Activated CD8-positive, alpha-beta T cell treated with anti-CD3 and anti-CD28 coated beads, Interleukin-2, amount 10 ng/mL, durations not matched to agents 7 days and 5 days (primary cell): ENCODE measurements at places on chromosomes 2 and 18.

DNA sequence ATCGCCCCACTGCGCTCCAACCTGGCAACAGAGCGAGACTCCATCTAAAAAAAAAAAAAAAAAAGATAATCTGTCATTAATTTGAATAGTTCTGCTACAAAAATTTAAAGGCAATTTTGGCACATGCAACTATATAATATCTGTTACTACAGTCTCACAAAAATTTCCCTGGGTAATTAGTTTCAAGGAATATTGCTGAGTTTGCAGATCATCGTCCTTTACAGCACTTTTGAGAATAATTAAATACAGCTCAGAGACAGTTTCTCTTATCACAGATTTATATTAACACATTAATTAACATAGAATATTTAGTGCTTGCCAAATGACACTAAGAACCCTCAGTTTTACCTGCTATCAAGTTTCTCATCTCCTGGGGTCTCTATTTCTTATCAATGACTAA, 540.4 kb upstream of the ZNF804A start:
- no peak for DNase-seq

GRCh38 chr2:239142806-239143205, 258.0 kb downstream of the HDAC4 start:
- DNase-seq: no peak

DNA sequence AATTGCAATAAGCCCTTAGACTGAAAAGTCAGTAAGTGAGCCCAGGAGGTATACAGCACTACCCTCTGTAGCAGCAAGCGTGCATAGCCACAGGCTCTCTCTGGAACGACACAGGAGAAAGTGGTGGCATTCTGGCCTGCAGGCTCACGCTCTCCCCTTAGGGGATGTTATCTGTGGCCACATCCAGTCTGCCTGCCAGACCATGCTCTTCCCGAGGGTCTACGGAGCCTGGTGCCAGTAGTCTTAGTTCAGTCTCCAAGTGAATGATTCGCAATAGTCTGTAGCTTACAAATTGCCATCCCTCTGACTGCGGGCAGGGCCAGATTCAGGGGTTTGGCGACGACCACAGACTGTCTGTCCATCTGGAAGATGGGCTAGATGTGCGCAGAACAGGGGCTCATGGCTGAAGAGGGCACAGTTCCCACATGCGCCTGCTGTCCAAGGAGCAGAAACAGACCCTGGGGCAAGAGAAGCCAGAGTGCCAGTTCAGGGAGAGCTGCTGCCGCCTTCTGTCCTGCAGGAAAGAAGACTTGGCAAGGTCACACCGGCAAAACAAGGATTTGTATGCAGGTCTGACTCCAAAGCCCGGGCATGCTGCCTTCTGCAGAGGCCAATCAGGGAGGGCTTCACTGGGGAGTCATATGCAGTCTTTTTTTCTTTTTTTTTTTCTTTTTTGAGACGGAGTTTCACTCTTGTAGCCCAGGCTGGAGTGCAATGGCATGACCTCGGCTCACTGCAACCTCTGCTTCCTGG, 3.5 kb upstream of the KLF11 start:
- no peak for DNase-seq

GRCh38 chr18:7190547-7191156, 40.2 kb upstream of the LRRC30 start:
- DNase-seq: no peak

- no peak for DNase-seq
Observed at GRCh38 chr2:120990451-120990871, 254.8 kb downstream of the GLI2 start.

DNA sequence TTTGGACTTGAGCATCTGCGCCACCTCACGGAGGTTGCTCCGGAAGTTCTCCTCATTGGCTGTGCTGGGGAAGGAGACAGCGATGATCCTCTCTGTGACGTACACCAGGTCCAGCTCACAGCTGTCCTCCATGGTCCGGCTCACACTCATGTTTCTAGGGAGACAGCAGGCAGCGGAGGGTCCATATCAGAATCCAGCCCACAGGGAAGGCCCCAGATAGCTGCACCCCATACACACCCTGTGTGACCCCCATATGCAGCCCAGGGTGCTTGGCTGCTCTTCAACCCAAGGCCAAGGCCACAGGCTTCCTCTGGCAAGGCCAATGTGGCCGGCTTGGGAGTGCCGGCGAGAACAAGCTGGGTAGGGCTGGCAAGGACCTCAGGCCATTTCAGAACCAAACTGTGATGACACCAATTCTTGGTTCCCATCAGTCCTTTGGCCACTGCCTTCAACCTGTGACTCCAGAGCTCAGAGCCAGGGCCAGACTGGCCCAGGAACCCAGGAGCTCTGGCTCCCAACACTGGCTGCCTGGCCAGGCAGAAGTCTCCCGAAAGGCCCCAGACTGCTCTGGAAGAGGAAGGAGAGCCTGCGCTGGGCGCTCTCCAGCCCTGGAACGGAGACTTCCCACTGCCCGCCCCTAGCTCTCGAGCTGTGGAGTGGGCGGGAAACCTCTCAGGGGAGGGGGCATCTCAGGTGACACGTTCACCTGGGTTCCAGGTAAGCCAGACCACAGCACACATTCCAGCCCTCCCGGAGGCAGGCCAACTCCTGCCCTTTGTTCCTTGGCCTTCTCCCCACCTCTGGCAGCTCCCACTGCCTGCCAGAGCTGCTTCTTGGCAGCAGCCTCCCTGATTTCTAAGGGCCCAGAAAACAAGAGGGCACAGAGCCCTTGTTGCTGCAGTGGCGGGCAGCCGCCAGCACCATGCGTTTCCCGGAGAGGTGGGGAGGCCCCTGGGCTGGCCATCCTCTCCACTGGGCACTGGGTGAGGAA, 104.7 kb downstream of the TNS1 start:
- no peak for DNase-seq

GRCh38 chr2:10405448-10405847, 42.7 kb downstream of the ODC1 start:
- DNase-seq: no peak

GRCh38 chr18:42477267-42477666, 522.2 kb downstream of the PIK3C3 start:
- no peak for DNase-seq

DNA sequence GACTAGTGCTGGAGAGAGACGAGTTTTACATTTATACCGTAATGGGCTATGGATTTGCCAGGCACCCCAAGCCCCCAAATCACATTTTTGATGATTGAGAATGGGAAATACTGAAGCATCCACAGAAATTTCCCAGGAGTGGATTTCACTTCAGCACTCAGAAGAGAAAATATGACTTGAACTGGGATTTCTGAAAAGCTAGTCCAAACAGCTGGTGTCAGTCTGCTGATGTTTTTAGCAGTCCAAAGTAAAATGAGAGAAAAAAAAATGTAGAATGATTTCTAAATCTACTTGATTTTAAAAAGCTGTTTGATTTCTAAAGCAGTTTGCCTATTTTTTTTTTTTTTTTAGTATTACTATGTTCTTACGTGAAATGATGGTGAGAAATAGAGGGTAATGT, 105.0 kb downstream of the PLEKHM3 start:
- no peak for DNase-seq

- DNase-seq: no peak
Observed at GRCh38 chr2:232350804-232351685, 27.5 kb upstream of the ALPP start.

GRCh38 chr2:149271575-149271974, 58.8 kb upstream of the LYPD6 start:
- DNase-seq: no peak

DNA sequence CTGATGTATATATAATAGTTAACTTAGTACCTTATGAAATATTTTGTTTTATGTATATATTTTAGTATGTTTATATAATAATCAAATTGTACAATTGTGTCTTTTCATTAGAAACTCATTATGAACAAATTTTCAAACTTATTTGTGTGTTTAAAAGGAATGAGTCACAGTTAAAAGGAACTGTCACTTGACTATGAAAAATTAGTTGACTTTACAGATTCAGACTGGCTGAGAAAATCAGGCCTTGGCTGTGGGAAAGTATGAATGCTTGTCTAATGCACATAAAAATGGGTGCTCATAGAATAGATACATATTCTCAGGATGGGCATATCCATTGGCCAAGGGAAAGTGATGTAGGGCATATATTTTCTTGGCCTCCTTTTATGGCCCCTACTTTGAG, 576.8 kb downstream of the SATB2 start:
- no peak for DNase-seq

GRCh38 chr2:196291873-196292800, 120.8 kb upstream of the STK17B start:
- no peak for DNase-seq

DNA sequence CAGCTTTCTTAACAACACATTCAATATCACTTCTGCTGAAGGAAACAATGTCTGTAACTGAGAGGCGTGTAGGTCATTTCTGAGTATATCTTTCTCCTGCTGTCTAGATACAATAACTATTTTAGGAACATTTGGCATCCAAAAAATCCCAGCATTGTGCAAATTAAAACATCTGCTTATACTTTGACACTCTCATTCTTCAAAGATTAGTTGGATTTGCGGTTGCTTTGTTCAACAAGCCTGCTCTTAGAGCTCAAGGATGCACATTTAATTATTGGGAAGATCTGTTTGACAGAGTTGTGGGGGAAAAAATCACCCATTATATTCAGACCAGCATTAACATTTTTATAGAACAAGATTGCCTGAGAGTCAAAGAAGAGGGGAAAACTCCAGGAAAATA, 449.5 kb upstream of the HNRNPA3 start:
- no peak for DNase-seq

GRCh38 chr2:200086911-200087310, 131.5 kb downstream of the MAIP1 start:
- no peak for DNase-seq

GRCh38 chr2:34909992-34910705, 1311.0 kb upstream of the FAM98A start:
- DNase-seq: no peak

DNA sequence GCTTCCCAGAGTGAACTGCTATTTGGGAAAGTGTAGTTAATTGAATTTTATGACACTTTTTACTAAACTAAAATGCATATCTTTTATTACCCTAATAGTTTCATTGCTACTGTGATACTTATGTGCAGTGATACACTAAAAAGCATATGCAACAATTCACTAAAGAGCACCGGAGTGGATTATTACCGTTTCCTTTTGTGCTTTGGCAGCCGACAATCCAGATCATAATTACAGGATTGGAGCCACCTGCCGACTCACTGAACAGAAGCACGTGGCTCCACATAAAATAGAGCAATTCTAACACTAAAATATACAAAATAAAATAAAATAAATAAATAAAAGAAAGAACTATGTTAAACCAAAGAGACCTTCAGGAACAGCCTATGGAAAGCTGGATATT, 583.4 kb downstream of the NRXN1 start:
- no peak for DNase-seq

DNA sequence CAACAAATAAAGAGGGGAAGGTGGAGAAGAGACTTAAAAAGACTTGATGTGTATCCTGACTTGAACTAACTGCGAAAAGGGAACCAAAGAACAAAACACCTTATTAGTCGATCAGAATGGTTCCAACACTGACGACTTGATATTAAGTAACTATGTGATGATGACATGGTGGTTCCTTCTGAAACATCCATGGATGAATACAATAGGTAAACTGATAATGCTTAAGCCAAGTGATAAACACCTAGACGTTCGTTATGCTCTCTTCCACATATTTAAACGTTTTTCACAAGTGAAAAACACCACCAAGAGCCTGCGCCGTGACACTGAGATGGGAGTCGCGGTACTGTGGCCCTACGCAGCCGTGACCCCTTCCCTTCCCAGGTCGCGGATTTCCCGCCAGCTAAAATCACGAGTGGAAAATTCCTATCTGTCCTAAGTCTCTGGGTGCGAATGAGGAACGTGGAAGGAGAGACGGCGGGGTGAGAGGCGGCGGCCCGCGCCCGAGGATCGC, 797 bp downstream of the TTC32 start:
- no peak for DNase-seq

- no peak for DNase-seq
Observed at GRCh38 chr2:11416931-11417330, 49.0 kb downstream of the E2F6 start.

DNA sequence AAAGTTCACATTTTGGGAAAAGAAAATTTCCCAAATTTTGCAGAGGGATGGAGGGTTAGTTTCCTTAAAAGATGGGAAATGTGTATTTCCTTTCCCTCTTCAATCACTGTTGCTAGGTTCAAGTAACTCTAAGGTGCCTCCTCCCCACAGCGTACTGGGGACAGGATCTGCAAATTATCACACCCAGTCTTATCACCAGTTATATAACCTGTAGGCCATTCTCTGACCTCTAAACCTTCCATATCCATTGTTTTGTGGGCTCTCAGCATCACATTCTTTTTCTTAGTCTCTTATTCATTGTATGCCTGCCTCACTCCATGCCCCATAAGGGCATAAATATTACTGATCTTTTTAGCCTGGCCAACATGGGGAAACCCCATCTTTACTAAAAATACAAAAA, 3.6 kb upstream of the MTHFD2 start:
- DNase-seq: no peak

DNA sequence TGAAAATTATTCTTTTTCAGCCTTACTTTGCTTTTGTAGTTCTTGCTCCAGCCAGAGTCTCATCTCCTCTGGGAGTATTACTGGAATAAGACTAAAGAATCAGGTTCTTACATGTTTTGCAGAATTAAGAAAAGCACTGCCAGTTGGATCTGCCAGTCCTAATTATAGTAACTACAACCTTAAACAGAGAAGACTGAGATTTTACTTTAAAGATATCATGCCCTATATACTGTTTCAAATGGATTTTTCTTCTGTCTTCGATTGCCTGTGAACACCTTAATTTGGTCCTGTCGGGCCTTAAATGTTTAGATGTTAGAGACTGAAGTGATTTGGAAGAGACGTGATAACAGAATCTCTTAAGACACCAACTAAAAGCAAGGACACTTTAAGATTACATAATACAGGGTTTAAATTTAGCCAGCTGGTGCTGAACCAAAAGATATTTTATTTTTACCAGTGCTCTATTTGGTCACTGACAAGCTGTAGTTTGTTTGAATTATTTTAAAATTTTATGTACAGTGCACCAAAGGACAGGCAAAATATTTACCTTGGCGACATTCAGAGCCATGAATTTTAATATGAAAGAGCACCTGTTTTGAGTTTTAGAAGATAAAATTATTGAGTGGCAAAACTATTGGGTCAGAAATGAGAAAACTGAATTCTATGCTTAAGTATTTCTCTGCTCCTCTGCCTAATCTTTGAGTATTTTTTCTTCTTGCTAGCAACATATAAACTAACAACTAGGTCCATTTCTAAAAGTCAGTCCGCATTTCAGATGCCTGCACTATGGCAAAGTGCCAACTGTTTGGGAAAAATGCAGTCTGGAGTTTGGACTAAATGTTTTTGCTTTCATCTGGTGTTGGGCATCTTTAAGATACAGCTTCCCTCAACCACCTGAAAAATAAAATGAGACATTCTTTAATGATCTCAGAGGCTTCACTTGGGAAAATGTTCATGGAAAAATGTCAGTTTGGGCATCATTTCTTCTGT, 300.0 kb downstream of the XIRP2 start:
- no peak for DNase-seq

GRCh38 chr2:143505542-143505941, 376.3 kb downstream of the ARHGAP15 start:
- DNase-seq: no peak

DNA sequence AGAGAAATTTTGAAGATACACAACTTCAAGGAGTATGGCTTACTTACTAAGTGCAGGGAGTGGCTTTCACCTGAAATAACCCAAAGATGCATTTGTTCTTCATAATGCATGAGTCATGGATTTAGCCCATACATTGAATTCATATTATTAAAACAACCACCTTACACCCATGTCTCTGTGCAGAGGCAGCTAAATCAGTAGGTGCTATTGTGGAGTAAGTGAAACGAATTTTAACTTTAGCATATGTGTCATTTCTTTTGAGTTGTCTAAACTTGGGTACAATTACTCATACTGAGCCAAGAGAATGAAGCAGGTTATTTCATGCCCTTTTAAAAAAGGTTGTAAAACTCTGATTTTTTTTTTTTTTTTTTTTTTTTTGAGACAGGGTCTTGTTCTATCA, 11.0 kb upstream of the ANKRD29 start:
- DNase-seq: no peak
